ENCODE measurements at places on chromosomes 2 and 18. TPM values are rescaled to one million over a fixed set of nuclear protein-coding genes. Genes with fewer than 3 reads are reported as not detected.

DNA sequence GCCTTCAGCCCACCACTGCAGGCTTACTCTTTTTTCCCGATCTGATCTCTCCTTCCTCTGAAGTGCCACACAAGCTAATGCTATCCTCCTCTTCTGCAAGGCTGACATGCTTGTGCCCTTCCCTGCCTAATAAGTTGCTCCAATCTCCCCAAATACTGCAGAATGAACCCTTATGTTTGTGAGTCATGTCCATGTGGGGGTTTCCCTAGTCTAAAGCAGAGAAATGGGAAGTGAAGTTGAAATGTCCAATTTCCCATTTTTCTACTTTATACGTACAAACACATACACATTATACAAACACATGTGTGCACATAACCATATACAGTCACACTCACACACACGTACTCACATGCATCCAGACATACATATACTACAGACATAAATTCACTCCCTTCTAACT lies 288.1 kb upstream of the CELF4 start:
- no peaks in the 10 kb centered on the region for H3K36me3 ChIP-seq
- H3K4me1 ChIP-seq: no peaks in the 10 kb centered on the region
- H3K27me3 ChIP-seq: no peaks in the 10 kb centered on the region
- H3K27ac ChIP-seq: no peak overlapping the region

DNA sequence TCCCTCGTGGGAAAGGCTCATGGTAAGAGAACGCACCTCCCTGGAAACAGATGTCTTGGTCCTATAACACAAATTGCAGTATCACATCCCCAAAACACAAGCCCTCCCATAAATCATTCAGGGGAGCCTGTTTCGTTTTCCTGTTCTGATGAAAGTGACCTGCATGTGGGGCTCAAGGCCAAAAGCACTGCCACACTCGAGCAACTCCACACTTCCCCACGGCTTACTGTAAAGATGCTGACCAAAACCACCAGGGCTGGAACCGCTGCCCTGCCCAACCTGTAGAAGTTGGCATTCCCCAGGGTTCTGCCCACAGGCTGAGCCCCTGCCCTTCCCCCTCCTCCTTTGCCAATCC lies 139.7 kb downstream of the BCL11A start:
- no peaks in the 10 kb centered on the region for H3K36me3 ChIP-seq
- H3K27ac ChIP-seq: no peak overlapping the region
- H3K27me3 ChIP-seq: peaks cover 3% of the 10 kb centered on the region
- DNase-seq: no peak
- no peaks in the 10 kb centered on the region for H3K4me1 ChIP-seq

- H3K4me3 ChIP-seq: no peak within 1 kb of the TSS
- H3K36me3 ChIP-seq: no peaks in the 10 kb centered on the region
- peaks cover 38% of the 10 kb centered on the region for H3K27me3 ChIP-seq
- peaks cover 6% of the 10 kb centered on the region for H3K4me1 ChIP-seq
Observed at GRCh38 chr2:55923091-55923981, at the start of gene EFEMP1. TSS of gene EFEMP1 (minus strand) at chr2:55923782. CDS start at chr2:55922440, 1,342 bp downstream.

GRCh38 chr2:142165790-142166189 lies 35.0 kb upstream of the LRP1B start:
- H3K27me3 ChIP-seq: no peaks in the 10 kb centered on the region
- DNase-seq: peak; percentile 2
- no peak overlapping the region for H3K4me3 ChIP-seq
- no peaks in the 10 kb centered on the region for H3K36me3 ChIP-seq
- H3K4me1 ChIP-seq: no peaks in the 10 kb centered on the region

DNA sequence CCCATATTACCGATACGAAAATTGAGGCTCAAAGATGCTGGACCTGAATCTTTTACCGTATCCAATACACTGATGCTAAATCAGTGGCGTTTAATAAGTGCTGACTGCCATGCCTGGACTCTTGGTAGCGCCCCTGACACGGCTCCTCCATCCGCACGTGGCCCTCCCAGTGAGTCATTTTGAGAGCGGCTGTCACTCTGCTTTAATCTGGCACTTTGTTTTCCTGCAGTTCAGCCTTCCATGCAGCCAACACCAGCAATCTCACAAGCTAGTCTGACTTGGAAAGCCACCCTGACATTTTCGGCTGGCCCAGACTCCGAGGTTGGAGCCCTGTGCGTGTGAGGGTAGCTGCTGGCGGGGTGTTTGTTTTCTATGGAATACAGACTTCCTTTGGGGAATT lies 155.1 kb upstream of the LMAN1 start:
- H3K4me1 ChIP-seq: no peaks in the 10 kb centered on the region
- H3K27ac ChIP-seq: no peak overlapping the region
- DNase-seq: no peak
- no peak overlapping the region for H3K4me3 ChIP-seq

DNA sequence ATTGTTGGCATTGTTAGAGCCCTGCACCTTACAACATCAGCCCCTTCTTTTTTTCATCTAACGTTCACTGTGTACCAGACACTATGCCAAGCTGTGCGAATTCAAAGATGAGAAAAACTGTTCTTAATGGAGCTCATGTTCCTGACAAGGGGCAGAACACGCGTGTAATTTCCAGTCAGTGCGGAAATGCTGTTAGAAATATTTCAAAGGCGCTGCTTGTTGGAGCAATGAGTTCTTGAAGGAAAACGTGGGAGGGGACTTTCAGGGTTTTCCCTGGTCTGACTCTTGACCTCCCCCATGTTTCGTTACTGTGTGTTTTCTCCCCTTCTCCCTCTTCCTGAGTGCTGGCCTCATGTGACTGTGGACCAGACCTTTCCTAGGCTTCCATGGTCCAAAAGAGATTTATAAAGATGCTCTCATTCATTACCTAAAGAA lies 1.5 kb downstream of the MTHFD2 start:
- H3K4me3 ChIP-seq: peak overlapping the region; percentile 87
- no peaks in the 10 kb centered on the region for H3K27me3 ChIP-seq
- H3K27ac ChIP-seq: peak overlapping the region; percentile 98
- DNase-seq: peak; percentile 31
- peaks cover 52% of the 10 kb centered on the region for H3K36me3 ChIP-seq
- peaks cover 47% of the 10 kb centered on the region for H3K4me1 ChIP-seq

GRCh38 chr18:51686590-51686989 lies 489.1 kb upstream of the MEX3C start:
- H3K4me3 ChIP-seq: no peak overlapping the region
- no peak for DNase-seq
- no peaks in the 10 kb centered on the region for H3K36me3 ChIP-seq
- no peaks in the 10 kb centered on the region for H3K27me3 ChIP-seq
- no peaks in the 10 kb centered on the region for H3K4me1 ChIP-seq

GRCh38 chr2:142693171-142693950 lies 184.1 kb upstream of the KYNU start:
- no peak overlapping the region for H3K4me3 ChIP-seq
- no peak for DNase-seq
- no peaks in the 10 kb centered on the region for H3K4me1 ChIP-seq

- no peak overlapping the region for H3K27ac ChIP-seq
- peaks cover 11% of the 10 kb centered on the region for H3K4me1 ChIP-seq
- H3K36me3 ChIP-seq: no peaks in the 10 kb centered on the region
- no peak overlapping the region for H3K4me3 ChIP-seq
- no peaks in the 10 kb centered on the region for H3K27me3 ChIP-seq
Observed at GRCh38 chr18:12924616-12925015, 23.2 kb upstream of the SEH1L start.

GRCh38 chr2:224359569-224359968 lies 42.3 kb downstream of the FAM124B start:
- peak; percentile 32 for DNase-seq
- no peaks in the 10 kb centered on the region for H3K4me1 ChIP-seq
- no peaks in the 10 kb centered on the region for H3K27me3 ChIP-seq

- H3K27ac ChIP-seq: no peak overlapping the region
- no peaks in the 10 kb centered on the region for H3K27me3 ChIP-seq
- no peak for DNase-seq
- no peaks in the 10 kb centered on the region for H3K4me1 ChIP-seq
Observed at GRCh38 chr2:147684903-147685302, 159.9 kb upstream of the ACVR2A start.

DNA sequence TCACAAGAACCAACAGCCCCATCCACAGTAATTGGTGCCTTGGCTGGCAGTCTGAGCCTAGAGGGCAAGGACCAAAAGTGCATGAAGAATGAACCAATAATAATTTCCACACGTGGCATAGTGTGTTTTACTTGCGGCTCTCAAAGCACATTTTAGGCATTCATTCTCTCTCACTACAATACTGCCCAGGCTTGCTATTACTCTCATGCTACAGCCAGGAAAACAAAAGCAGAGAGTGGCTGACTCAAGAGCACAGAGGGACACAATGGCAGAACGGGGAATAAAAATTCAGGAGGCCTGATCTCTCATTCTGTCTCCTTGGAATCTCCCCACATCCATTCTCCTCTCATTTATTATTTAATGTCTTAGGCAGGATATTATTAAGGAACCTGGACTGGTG lies 57.0 kb upstream of the NOL4 start:
- no peak for DNase-seq
- H3K36me3 ChIP-seq: no peaks in the 10 kb centered on the region
- no peak overlapping the region for H3K27ac ChIP-seq

- peaks cover 14% of the 10 kb centered on the region for H3K4me1 ChIP-seq
- H3K4me3 ChIP-seq: no peak overlapping the region
- peaks cover 7% of the 10 kb centered on the region for H3K27me3 ChIP-seq
- DNase-seq: no peak
- H3K36me3 ChIP-seq: no peaks in the 10 kb centered on the region
- no peak overlapping the region for H3K27ac ChIP-seq
Observed at GRCh38 chr2:226611944-226612318, 187.7 kb downstream of the IRS1 start.

DNA sequence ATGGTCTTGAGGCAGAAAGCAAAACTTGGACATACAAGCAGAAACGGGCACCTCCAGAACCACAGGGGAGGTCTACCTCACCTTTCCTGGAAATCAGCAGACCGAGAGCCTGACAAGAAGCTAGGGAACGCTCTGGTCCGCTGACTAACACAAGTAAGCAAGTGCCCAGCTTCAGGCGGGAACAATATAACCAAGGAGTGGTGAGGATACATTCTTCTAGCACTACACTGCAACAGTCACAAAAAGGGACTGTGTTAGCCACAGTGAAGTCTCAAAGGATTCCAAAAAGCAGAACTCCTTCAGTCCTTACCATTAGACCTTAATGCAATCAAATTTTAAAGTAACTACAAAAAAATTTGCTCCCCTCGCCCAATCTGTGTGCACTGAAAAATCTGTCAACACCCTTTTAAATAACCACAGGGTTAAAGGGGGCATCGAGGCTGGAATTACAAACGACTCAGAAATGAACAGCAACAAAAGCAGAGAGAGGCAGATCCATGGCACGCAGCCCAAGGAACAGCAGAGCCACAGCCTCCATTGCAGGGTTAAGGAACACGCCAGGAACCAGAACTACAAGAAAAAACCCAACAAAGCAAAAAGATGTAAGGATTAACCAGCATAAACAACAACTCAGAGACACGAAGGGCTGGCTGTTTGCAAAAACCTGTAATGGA lies 7.1 kb downstream of the THAP4 start:
- peaks cover 25% of the 10 kb centered on the region for H3K4me1 ChIP-seq
- no peak overlapping the region for H3K27ac ChIP-seq
- DNase-seq: no peak
- no peak overlapping the region for H3K4me3 ChIP-seq
- H3K27me3 ChIP-seq: no peaks in the 10 kb centered on the region

DNA sequence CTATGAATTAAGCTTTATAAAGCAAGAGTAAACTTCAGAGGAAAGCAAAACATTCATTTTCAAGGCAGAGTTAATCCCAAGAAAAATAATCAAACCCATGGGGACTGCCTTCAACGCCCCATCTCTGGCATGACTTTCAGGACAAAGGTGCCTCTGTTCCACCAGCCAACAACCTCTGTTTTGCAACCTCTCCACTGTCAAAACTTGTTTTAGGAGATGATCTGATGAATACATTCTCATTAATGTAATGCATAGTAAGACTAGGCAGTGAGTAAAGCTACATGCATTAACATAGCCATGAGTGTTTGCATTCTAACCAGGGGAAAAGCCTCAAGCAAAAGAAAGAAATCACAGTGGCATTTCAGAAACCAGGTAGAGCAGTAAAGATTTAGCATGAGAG lies 357.0 kb downstream of the FBXO15 start:
- H3K36me3 ChIP-seq: no peaks in the 10 kb centered on the region
- no peak for DNase-seq
- no peak overlapping the region for H3K4me3 ChIP-seq
- H3K27ac ChIP-seq: no peak overlapping the region
- H3K4me1 ChIP-seq: no peaks in the 10 kb centered on the region

DNA sequence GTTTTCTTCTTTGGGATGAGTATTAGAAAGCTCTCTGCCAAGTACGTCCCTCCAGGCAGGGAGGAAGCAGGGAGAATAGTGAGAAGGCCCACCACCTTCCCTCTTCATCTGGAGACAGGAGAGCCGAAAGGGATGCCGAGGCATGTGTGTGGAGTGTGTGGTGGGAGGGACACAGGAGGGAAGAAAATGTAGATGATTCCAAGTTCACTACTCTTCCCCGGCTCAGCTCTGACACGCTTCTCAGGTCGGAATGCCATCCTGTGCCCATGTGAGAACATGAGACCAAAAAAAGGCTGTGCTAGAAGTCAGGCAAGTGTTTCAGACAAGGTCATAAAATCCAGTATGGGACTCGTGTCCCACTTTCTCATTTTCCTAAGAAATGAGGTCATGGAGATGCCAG lies 47.4 kb downstream of the GYPC start:
- no peaks in the 10 kb centered on the region for H3K27me3 ChIP-seq
- H3K36me3 ChIP-seq: peaks cover 19% of the 10 kb centered on the region

GRCh38 chr2:60486551-60486950 lies 66.9 kb downstream of the BCL11A start:
- H3K36me3 ChIP-seq: no peaks in the 10 kb centered on the region
- H3K4me3 ChIP-seq: no peak overlapping the region
- H3K4me1 ChIP-seq: no peaks in the 10 kb centered on the region

GRCh38 chr2:10292033-10292432 lies 10.7 kb upstream of the HPCAL1 start:
- H3K4me3 ChIP-seq: no peak overlapping the region
- no peak overlapping the region for H3K27ac ChIP-seq
- peaks cover 4% of the 10 kb centered on the region for H3K4me1 ChIP-seq
- no peak for DNase-seq

GRCh38 chr2:61426267-61426897 lies 44.5 kb downstream of the USP34 start:
- peaks cover 2% of the 10 kb centered on the region for H3K36me3 ChIP-seq
- DNase-seq: peak; percentile 85
- H3K4me1 ChIP-seq: peaks cover 61% of the 10 kb centered on the region
- H3K27me3 ChIP-seq: no peaks in the 10 kb centered on the region
- H3K4me3 ChIP-seq: no peak overlapping the region
- peak overlapping the region; percentile 89 for H3K27ac ChIP-seq

GRCh38 chr2:38376346-38377049 lies 575 bp downstream of the ATL2 start:
- peak; percentile 51 for DNase-seq
- peak overlapping the region; percentile 89 for H3K4me3 ChIP-seq
- peaks cover 64% of the 10 kb centered on the region for H3K4me1 ChIP-seq
- no peaks in the 10 kb centered on the region for H3K36me3 ChIP-seq

- DNase-seq: no peak
- H3K27me3 ChIP-seq: peaks cover 13% of the 10 kb centered on the region
- no peak overlapping the region for H3K4me3 ChIP-seq
- H3K27ac ChIP-seq: no peak overlapping the region
- H3K36me3 ChIP-seq: no peaks in the 10 kb centered on the region
- no peaks in the 10 kb centered on the region for H3K4me1 ChIP-seq
Observed at GRCh38 chr2:167843217-167843616, 404.2 kb downstream of the STK39 start.

GRCh38 chr2:5735521-5735861 lies 43.3 kb downstream of the SOX11 start:
- H3K27me3 ChIP-seq: no peaks in the 10 kb centered on the region

GRCh38 chr2:28821295-28821958 lies 10.8 kb downstream of the SPDYA start:
- peak; percentile 77 for DNase-seq
- H3K27ac ChIP-seq: no peak overlapping the region
- H3K36me3 ChIP-seq: no peaks in the 10 kb centered on the region
- H3K27me3 ChIP-seq: no peaks in the 10 kb centered on the region
- H3K4me1 ChIP-seq: peaks cover 7% of the 10 kb centered on the region
- H3K4me3 ChIP-seq: no peak overlapping the region

KCNS3 gene
- total RNA-seq: not detected

PELI1 gene
- total RNA-seq: 39.2 TPM

EGR4 gene
- total RNA-seq: 0.29 TPM

CIDEA gene
- total RNA-seq: not detected
